Stimulated activated CD8-positive, alpha-beta memory T cell treated with anti-CD3 and anti-CD28 coated beads, Interleukin-7, amount 100 ng/mL, for 1 hour (primary cell): ENCODE measurements at places on chromosomes 1 and 21.

DNA sequence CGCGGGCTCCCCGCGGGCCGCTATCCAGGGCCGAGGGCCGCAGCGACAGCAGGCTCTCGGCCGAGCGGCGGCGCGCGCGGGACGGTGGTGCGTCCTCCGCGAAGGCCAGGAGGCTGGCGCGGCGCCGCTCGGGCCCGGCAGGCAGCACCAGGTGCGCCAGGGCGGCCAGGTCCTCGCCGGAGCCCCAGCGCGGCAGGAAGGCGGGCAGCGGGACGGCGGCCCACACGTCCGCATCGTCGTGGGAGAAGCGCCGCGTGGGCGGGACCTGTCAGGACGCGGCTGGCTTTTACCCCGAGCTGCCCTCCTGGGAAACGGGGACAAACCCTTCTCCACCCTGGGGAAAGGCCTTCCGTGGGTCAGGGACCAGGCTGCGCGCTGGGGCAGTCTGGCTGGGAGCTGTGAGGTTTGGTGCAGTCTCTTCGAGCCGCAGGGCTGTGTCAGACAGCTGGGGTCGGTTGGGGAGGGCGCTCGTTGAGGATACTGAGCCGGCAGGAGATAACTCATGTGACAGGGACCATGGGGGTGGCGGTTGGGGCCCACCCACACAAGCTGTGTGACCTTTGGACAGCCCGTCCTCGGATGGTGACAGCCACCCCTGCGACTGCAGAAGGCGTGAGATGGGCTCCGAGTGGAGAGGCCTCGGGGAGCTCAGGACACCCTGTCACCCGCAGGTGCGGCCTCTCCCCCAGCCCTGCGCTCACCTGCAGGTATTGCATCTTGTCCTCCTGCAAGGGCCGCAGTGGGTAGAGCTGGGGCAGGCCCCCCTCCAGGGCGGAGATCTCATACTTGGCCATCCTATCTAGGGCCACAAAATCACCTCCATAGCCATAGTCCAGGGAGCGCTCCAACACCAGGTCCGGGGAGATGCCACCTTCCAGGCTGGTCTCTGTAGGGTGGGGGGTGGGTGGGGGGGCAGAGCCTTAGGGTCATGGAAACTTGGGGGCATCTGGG lies 6.0 kb downstream of the HES3 start:
- no peak for DNase-seq

GRCh38 chr1:96487394-96487793 lies 234.2 kb upstream of the PTBP2 start:
- DNase-seq, result no peak

GRCh38 chr1:204265665-204266064 lies 51.9 kb upstream of the GOLT1A start:
- no peak for DNase-seq

GRCh38 chr21:43956019-43956669 lies 56.0 kb upstream of the TRAPPC10 start:
- DNase-seq, result no peak

DNA sequence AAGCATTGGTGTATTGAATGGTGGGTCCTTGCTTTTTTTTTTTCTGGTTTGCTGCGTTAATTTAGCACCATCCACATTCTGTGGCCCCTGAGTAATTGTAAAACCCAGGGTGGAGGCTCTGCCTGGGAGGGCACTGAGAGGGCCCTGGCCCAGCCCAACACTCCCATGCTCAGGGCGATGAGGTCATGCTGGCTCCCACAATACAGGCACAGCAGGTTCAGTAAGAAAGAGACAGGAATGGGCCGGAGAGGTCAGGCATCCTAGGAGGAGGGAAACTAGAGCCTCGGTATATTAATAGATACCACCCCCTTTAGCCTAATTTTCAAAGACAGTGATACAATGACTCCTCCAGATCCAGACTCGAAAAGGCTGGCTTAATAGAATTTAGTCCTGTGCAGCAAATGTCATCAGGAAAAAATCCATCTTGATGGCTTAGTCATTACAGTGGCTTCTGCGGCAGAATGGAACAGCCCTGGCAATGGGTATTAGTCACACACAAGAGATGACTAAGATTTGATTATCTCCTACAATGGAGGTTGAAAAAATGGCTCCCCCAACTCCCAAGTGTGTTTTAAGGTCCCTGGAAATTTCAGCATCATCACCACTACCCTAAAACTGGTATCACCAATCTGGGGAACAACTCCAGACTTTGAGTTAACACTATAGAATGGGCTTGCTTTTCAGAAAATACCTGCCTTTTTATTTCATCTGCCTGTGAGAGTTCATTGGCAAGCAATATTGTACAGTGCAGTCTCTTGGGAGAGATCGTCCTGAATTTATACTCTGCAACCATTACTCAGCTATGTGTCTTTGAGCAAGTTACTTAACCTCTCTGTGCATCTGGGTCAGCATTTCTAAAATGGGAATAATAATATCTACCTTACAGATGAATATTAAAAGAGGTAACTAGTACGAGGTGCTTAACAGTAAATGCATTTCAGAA lies 43.9 kb upstream of the LYST start:
- DNase-seq, result no peak

DNA sequence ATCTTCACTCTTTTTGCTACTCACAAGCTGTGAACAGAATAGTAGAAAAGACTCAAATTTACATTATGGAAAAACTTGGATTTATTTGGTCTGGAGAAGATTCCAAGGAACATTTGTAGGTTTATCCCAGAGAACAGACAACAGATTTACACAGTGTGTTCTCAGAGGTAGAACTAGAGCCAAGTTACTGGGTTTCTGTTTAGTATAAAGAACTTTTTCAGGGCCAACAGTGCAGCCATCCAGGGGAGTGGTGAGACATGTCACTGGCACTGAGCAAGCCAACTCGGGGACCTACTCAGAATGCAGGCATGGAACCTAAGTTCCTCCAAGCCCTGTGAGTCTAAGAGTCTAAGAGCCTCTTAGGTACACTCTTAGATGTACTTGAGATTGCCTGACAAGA lies 142.6 kb downstream of the OMA1 start:
- DNase-seq, result no peak
